Smooth muscle cell of the umbilical artery (primary cell): ENCODE measurements at places on chromosomes 6 and 20. TPM values are rescaled to one million over a fixed set of nuclear protein-coding genes. Genes with fewer than 3 reads are reported as not detected.

Gene SRSF12
- under 0.01 and 0.14 TPM in 2 replicates for total RNA-seq

Gene VSTM2L
- total RNA-seq = 1.4 and 1.8 TPM in 2 replicates

Gene ZBTB46
- total RNA-seq = 0.42 and 0.59 TPM in 2 replicates

Gene SCGN
- total RNA-seq = not detected in 2 replicates

Gene DDR1
- 30.9 and 56.6 TPM in 2 replicates for total RNA-seq

Gene BPIFB1
- total RNA-seq = not detected in 2 replicates

Gene SNAP25
- total RNA-seq = 4.6 and 5.6 TPM in 2 replicates

Gene IL17F
- not detected in 2 replicates for total RNA-seq

Gene TSHZ2
- total RNA-seq = 0.65 TPM in 1 of 2 replicates, not detected in the other

Gene PRL
- not detected in 2 replicates for total RNA-seq

Gene GRM1
- total RNA-seq = not detected in 2 replicates

Gene OR2J2
- under 0.01 TPM in 1 of 2 replicates, not detected in the other for total RNA-seq

Gene PMEPA1
- total RNA-seq = 9.0 and 20.5 TPM in 2 replicates

Gene HMGCLL1
- 0.30 TPM in 1 of 2 replicates, not detected in the other for total RNA-seq

Gene PRR18
- not detected in 2 replicates for total RNA-seq

Gene FKBP1A
- total RNA-seq = 103 and 178 TPM in 2 replicates

Gene ENPP4
- total RNA-seq = 0.74 and 0.89 TPM in 2 replicates

Gene PRND
- total RNA-seq = 0.09 and 0.30 TPM in 2 replicates

Gene CYP39A1
- total RNA-seq = 0.30 TPM in 1 of 2 replicates, not detected in the other

Gene RIPOR3
- total RNA-seq = 1.2 and 8.6 TPM in 2 replicates

Gene CAP2
- 27.6 and 30.5 TPM in 2 replicates for total RNA-seq

Gene SLC17A3
- not detected in 2 replicates for total RNA-seq

Gene C6orf52
- 0.30 TPM in 1 of 2 replicates, not detected in the other for total RNA-seq

Gene FAM210B
- total RNA-seq = 44.6 and 46.9 TPM in 2 replicates

Gene CPXM1
- total RNA-seq = 1.1 and 3.9 TPM in 2 replicates

Gene COL12A1
- total RNA-seq = 534 and 2,476 TPM in 2 replicates

Gene SLC4A11
- total RNA-seq = 1.2 and 1.9 TPM in 2 replicates

Gene NXT1
- total RNA-seq = 20.1 and 20.2 TPM in 2 replicates

Gene SLC22A7
- total RNA-seq = not detected in 2 replicates

Gene PPP1R14C
- total RNA-seq = under 0.01 and 0.09 TPM in 2 replicates

Gene MSH5
- 3.6 and 10.9 TPM in 2 replicates for total RNA-seq

Gene GCM1
- total RNA-seq = not detected in 2 replicates

Gene TGM2
- 1,934 and 2,042 TPM in 2 replicates for total RNA-seq

Gene PIM1
- 7.6 and 21.7 TPM in 2 replicates for total RNA-seq

Gene TTLL9
- not detected in 2 replicates for total RNA-seq

Gene CLPSL2
- total RNA-seq = not detected in 2 replicates

Gene CDSN
- total RNA-seq = not detected in 2 replicates

Gene SEMG1
- not detected in 2 replicates for total RNA-seq

Gene PRDM13
- not detected in 2 replicates for total RNA-seq

Gene SIRPD
- total RNA-seq = not detected in 2 replicates

Gene PCSK2
- total RNA-seq = not detected in 2 replicates

Gene PRICKLE4
- 0.23 and 1.2 TPM in 2 replicates for total RNA-seq

Gene ABHD16B
- 0.09 TPM in 1 of 2 replicates, not detected in the other for total RNA-seq

Gene LPA
- total RNA-seq = not detected in 2 replicates

Gene PPP1R16B
- total RNA-seq = 0.05 and 0.30 TPM in 2 replicates

Gene LRRC73
- total RNA-seq = 0.30 and 0.46 TPM in 2 replicates

Gene MCCD1
- total RNA-seq = not detected in 2 replicates

Gene BRD2
- 79.3 and 102 TPM in 2 replicates for total RNA-seq

Gene SAMD3
- total RNA-seq = 24.1 and 36.4 TPM in 2 replicates

Gene CLPSL1
- total RNA-seq = not detected in 2 replicates

Gene ZFP57
- 0.69 TPM in 1 of 2 replicates, not detected in the other for total RNA-seq

Gene HMGA1
- 73.6 and 257 TPM in 2 replicates for total RNA-seq

Gene PTCRA
- not detected in 2 replicates for total RNA-seq
